ENCODE measurements at places on chromosomes 6 and 20. TPM values are rescaled to one million over a fixed set of nuclear protein-coding genes. Genes with fewer than 3 reads are reported as not detected.

Gene PPP2R5D
- total RNA-seq, result 30.1 TPM

Gene NOTCH4
- total RNA-seq, result 11.2 TPM

Gene UST
- 27.8 TPM for total RNA-seq

Gene SMOC2
- 61.1 TPM for total RNA-seq

Gene EBF4
- total RNA-seq, result 9.3 TPM

Gene CPXM1
- total RNA-seq, result 46.9 TPM

Gene SH3BGRL2
- total RNA-seq, result 32.2 TPM

Gene BRD2
- 79.0 TPM for total RNA-seq

Gene DNAH8
- 1.5 TPM for total RNA-seq

Gene ANKRD66
- not detected for total RNA-seq

Gene NRSN2
- total RNA-seq, result 10.8 TPM

Gene C6orf15
- not detected for total RNA-seq

Gene MLN
- total RNA-seq, result not detected

Gene MYT1
- 0.48 TPM for total RNA-seq

Gene CRISP3
- 31.8 TPM for total RNA-seq

Gene CD93
- 72.8 TPM for total RNA-seq

Gene OXT
- total RNA-seq, result not detected

Gene BMP7
- 12.1 TPM for total RNA-seq

Gene DPPA5
- total RNA-seq, result not detected

Gene GABBR1
- 39.1 TPM for total RNA-seq

Gene RING1
- 19.1 TPM for total RNA-seq

Gene SPATS1
- not detected for total RNA-seq

Gene COL12A1
- 470 TPM for total RNA-seq

Gene MAS1L
- 0.32 TPM for total RNA-seq

Gene MAS1
- total RNA-seq, result 0.05 TPM

Gene PGM3
- 109 TPM for total RNA-seq

Gene BEND6
- total RNA-seq, result 12.8 TPM

Gene TLDC2
- total RNA-seq, result 1.6 TPM

Gene SIRPG
- total RNA-seq, result not detected

Gene GPR63
- 9.7 TPM for total RNA-seq

Gene STMND1
- not detected for total RNA-seq

Data from urinary bladder (tissue), 4 donors.